ENCODE measurements at places on chromosomes 11 and 22.

DNA sequence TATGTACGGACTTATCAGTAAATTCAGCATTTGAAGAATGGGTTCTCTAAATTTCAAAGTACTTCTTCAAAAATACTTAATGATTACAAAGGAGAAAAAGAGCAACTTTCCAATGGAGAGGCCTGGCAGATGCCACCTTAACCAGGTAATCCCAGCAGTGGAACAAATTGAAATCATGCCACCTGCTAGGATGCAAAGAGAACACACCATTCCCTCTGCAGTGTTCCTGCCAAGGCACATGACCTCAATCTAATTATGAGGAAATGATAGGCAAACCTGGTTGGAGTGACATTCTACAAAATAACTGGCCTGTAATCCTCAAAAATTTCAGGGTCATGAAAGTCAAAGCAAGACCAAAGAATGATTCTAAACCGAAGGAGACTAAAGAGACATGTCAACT is 21.5 kb downstream of the TNRC6B start:
- no peak for DNase-seq

DNA sequence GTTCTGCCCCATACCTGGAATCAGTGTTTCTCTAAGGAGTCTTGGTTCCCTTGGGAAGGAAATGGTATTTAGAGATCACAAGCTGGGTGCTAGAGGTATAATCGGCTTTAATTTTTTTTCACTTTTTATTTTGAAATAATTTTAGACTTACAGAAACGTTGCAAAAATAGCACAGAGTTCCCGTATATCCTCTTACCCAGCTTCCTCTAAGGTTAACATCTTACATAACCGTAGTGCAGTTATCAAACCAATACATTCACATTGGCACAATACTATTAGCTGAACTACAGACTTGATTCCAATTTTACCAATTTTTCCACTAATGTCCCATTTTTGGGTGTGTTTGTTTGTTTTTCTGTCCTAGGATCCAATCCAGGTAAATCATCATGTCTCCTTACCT is 63.8 kb downstream of the RBX1 start:
- no peak for DNase-seq

- DNase-seq: no peak
These were observed 61.7 kb downstream of the FBXO7 start for GRCh38 chr22:32536352-32536751.

- DNase-seq: peak; percentile 80
These were observed 24.2 kb downstream of the TSKU start for GRCh38 chr11:76807206-76807875.

GRCh38 chr22:26210334-26210733 is 41.1 kb downstream of the SEZ6L start:
- no peak for DNase-seq

- no peak for DNase-seq
These were observed 66.0 kb downstream of the MYEOV start for GRCh38 chr11:69359735-69360480.

All from SK-N-DZ (cell line).